ENCODE measurements at places on chromosomes 3 and 15.

DNA sequence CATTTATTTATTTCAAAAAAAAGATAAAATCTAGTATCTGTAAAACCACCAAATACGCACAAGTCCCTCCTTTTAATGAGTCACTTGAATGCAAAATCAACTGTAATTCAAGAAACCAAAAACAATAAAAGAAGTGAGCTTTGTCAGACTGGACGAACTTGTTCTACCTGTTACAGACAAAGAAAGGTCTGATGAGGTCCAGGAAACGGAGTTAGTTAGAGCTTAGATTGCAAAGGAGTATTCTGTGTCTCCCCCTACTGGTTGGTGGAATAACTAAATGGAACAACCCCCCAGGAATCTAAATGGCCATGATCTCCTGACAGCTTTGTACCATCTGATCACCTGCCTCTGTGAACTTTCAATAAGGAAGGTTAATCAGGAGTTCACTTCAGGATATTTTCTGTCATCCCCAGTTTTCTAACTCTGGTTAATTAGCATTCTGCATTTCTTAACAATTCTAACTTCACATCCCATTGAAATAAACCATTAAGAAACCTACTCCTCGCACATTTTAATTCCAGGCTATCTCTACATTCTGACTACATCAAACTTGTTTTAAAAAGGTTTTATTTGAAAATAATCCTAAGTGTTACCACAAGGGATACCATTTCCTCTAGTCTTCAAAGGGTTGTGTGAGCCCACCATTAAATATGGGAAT lies 333.0 kb upstream of the SATB1 start:
- DNase-seq: no peak

GRCh38 chr15:40421246-40422157 lies 15.9 kb downstream of the IVD start:
- peak; percentile 62 for DNase-seq

GRCh38 chr3:94811836-94812235 lies 749.0 kb downstream of the NSUN3 start:
- no peak for DNase-seq

DNA sequence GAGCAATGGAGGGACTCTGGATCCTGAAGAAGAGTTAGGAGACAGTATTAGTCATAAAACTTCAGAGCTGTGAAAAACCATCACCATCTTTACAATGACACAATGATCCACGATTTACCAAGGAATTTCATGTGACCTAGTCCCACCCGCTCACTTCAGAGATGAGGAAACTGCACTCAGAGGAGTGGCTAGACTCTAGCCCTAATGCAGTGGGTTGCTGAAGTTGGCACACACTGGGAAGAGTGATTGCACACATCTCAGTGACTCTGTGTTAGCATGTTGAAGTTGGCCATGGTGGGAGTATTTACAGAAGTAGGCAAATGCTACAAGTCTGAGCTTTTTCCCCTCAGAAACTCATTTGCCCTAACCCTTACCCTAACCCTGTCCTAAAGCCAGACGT lies 35.2 kb upstream of the SPATA12 start:
- no peak for DNase-seq

DNA sequence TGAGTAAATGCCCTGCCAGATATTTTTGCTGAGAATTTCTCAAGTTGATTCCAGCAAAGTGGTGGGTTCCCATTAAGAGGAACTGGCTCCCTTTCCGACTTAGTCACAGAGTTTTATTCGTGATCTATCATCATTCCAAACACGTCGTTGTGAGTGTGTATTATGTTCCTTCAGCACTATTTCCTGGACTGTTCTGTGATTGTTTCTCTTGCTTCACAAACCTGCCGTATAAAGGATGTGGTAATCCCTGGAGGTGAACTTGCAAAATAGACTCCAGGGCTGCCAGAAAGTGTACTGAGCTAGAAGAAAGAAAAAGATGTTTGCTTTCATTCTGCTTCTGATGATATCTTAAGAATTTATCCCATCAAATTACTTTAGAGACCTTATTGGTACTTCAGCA lies 14.5 kb upstream of the CAPN3 start:
- DNase-seq: no peak

DNA sequence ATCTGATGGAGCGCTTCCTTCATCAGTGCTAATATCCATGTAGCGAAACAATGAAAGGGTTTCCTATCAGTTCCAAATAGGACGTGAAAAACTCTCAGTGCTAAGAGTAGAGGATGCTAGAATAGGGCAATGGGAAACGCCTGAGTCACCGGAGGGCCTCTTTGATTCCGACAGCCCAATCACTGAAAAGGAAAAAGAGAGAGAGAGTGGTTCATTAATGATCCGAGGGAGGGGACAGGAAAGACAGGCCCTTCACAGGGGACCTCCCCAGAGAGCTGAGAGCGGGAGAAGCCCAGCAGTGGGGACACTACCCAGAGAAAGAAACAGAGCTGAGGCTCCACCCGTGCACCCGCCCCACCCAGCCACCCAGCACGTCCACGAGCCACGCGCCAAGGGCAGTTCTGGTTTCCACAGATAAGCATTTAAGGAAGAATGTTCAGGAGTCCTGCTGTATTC lies 76.9 kb downstream of the RPN1 start:
- no peak for DNase-seq

- DNase-seq: no peak
Observed at GRCh38 chr15:92074646-92075045, 221.1 kb downstream of the SLCO3A1 start.

DNA sequence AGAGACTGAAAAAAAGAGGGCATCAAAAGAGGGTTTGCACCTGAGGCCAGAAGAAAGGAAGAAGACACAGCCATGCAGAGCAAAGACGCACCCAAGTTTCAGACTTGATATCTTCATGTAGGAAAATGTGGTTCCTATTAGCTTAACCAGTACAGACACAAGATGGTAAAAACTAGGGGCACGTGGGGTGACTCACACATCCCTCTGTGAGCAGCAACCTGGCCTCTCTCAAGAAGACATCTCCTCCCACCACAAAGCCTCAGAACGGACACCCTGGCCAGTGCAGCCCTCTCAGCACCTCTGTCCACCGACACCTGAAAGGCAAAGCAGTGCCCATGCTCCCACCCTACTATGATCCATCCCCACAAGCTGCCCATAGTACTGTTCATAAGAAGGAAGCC lies 33.3 kb downstream of the GLB1 start:
- no peak for DNase-seq

- no peak for DNase-seq
Observed at GRCh38 chr3:148450819-148451218, 246.9 kb upstream of the AGTR1 start.

DNA sequence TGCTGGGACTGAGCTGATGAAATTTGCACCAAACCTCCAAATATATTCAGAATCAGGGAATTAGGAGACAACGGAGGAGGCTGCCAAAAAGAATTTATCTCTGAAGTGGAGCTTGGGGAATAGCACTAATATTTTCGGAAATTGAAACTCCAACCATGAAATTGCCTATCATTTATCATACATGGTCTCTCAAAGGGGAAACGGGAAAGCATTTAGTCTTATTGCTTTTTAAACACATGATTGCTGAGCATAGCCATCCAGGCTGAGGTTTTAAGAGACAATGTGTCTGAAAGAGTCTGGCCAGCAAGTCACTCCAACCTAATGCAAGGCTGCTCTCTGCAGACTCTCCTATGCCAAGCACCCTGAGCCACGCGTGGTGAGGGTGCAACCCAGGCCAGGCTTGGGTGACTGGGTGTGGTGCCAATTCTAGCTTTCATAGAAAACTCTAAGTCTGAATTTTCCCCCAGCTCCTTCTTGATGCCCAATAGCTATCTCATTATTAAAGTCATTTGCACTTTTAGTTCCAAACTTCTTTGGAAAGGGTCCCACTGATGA lies 200.2 kb downstream of the RPLP1 start:
- no peak for DNase-seq

- no peak for DNase-seq
Observed at GRCh38 chr3:187978433-187979011, 175.4 kb upstream of the LPP start.

DNA sequence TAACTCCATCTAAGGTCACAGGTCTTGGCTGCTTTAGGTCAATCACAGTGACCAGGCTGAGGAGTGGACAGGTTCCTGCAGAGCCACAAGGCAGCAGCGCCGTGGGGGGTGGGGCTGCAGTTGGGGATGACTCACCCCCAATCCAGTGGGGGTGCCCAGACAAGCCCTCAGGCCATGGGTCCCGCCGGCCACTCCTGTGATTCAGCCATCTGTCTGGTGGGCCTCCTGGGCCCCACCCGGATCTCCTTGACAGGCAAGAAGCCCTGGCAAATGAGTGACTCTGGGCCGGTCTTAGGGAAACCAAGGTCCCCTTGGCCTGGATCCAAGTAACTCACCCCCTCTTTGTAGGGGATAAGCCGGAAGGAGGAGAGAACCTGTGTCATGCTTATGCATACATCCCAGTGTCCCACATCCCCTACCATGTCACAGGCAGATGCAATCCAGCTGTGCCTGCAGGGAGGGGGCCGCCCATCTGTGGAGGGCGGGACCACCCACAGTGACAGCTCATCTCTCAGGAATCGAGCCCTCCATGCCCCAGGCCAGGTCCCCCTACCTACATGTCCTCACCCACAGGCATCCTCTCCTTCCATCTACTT lies 495 bp upstream of the COL7A1 start:
- DNase-seq: no peak

DNA sequence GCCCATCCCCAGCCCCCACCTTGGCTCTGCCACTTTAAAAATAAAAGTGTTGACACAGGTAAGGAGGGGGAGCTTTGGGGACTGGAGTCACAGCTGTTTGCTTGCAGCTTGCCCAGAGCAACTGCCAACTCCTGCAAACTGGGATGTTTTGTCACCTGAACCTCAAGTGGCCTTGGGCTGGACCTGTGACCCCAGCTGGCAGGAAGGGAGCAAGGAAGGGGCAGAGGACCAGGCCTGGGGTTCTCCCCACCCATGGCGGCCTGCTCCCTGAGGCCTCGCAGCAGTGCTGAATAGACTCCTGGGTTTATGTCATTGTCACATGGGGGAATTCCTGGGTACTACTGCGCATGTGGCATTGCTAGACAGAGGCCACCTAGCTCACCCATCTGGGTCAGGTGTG lies 246.9 kb upstream of the TLE3 start:
- DNase-seq: no peak

DNA sequence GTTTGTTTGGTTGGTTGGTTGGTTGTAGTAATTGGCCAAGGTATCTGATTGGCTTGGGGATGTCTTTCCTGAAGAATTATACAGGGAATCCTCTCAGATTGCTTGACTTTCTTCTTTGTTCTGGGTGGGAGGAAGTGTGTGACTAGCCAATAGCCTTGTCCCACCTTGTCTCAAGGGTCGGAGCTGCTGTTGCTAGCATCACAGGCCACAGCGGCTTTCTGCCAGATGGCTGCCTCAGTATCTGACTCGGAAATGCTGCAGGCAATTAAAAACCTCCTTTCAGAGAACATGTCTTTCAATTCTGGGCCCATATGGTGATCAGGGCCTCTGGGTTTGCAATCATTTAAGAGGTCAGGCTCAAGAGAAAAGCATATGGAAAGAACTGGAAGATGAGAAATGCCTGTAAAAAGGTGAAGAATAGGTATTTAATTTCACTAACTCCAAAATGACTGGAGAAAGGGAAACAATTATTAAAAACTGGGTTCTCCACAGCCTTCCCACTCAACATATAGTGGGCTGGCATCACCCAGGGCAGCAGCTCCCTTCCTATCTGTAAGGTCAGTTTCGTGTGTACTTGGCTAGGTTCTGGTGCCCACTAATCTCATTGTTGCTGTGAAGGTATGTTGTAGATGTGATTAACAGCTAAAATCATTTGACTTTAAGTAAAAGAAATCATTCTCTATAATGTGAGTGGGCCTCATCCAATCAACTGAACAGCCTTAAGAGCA lies 32.4 kb downstream of the TGFBR2 start:
- DNase-seq: no peak

GRCh38 chr3:177571271-177571943 lies 374.1 kb upstream of the TBL1XR1 start:
- no peak for DNase-seq

- DNase-seq: no peak
Observed at GRCh38 chr3:54771050-54771449, 156.8 kb downstream of the LRTM1 start.

- no peak for DNase-seq
Observed at GRCh38 chr3:159887911-159888310, 100.7 kb upstream of the IL12A start.

DNA sequence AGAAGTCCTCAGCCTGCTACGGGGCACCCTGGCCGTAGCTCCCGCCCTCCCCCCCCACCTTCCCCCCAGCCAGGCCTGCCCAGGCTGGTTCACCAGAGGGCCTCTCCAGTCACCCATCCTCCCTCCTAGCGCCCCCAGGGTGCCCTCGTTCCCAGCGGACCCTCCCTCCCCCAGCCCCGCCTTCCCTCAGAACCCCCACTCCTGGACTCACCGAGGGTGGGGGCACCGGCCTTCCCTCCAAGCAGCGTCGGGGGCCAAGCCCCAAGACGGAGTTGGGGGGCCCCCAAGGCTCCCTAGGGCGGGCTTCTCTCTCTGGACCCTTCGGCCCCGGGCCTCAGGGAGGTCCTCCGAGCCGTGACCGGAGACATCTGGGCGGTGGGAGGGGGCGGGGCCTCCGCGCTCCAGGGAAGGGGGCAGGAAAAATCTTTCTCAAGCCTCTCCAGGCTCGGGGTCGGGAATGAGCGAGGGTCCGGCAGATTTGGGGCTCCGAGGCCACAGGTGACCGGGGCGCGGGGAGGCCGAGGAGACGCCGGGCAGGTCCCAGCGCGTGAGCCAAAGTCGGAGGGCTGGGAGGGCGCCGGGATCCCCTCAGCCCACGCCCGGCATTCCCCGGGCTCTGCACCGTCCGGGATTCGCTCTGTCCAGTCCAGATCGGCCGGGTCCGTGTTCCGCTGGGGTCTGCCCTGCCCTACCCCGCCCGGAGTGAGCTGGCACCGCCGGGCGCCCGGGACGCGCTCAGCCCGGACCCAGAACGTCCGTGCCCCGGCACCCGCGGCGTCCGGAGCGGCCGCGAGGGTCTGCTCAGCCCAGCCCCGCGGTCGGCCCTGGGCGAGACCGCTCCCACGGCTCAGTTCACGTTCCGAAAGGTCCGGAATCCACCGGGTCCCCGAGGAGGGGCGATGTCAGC lies 999 bp downstream of the INSYN1 start:
- DNase-seq: no peak

GRCh38 chr3:197171481-197172067 lies 126.8 kb downstream of the DLG1 start:
- DNase-seq: no peak

DNA sequence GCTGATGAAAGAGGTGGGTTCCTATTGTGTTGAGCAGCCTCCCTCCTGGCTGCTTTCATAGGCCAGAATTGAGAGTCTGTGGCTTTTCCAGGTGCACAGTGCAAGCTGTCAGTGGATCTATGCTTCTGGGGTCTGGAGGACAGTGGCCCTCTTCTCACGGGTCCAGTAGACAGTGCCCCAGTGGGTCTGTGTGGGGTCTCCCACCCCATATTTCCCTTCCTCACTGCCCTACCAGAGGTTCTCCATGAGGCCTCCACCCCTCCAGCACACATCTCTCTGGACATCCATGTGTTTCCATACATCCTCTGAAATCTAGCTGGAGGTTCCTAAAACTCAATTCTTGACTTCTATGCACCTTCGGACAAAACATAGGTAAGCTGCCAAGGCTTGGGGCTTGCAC lies 201.2 kb downstream of the FAM43A start:
- no peak for DNase-seq

All from activated gamma-delta T cell (primary cell).